ENCODE measurements at places on chromosomes 6 and 20.

- DNase-seq: no peak
Observed at GRCh38 chr6:30654798-30655742, 8.1 kb downstream of the C6orf136 start.

DNA sequence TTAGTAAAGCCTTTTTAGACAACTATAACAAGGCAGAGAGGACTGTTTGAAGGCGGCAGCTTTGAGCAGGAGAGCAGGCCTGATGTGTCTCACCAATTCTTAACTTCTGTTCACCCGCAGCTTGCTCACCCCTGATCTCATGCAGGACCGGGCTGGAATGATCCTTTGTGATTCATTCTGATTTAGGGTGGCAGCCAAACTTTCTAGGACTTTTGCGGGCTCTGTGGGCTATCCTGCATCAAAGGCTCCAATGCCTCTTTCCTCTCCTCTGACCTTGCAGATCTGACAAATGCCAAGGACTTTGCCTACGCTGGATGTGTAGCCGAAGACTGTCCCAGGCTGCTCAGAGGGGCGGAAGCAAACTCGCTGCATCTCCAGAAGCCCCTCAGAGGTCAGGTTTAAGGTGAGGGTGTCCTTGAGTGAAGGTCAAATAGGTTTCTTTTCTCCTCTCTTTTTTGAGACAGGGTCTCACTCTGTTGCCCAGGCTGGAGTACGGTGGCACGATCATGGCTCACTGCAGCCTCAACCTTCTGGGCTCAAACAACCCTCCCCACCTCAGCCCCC lies 72.3 kb downstream of the VEGFA start:
- DNase-seq: no peak

- no peak for DNase-seq
Observed at GRCh38 chr6:41560431-41561192, 14.4 kb downstream of the FOXP4 start.

- no peak for DNase-seq
Observed at GRCh38 chr6:37303891-37304503, 46.1 kb upstream of the TMEM217 start.

GRCh38 chr20:2010533-2010932 lies 16.7 kb upstream of the PDYN start:
- no peak for DNase-seq

- peak; percentile 80 for DNase-seq
Observed at GRCh38 chr6:33008944-33009861, at the start of gene HLA-DOA. Gene HLA-DOA, minus strand, starts transcription at chr6:33009591.

DNA sequence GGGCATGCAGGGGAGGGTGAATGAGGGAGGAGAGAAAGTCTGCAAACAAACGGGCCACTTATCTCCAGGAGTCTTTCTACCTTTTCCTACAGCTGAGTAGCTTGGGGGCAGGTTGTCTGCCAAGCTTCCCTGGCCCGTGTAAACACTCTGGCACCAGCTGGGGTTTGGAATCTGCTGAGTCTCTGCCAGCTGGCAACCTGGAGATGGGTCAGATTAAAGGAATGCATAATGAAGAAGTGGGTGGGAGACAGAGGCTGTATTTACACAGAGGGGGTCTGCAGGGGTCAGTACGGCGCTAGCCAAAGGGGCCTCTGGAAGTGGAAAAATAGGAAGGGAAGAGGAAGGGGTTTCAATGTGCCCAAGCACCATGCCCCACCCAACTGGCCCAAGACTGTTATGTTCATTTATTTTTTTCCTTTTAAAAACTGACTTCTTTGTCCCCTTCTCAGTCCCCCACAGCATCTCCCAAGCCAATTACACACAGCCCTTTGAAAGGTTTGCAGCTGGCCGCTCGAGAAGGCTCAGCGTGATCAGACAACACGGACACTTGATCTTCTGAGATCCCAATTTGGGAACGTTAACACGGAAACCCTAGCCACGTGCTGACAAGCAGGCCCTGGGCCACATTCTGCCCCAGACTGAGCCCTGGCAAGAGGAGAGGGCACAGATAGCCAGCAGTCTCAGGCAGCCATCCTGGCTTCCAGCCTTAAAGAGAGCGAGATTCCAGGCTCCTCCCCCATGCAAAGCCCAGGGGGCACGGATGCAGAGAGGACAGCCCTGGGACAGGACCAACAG lies 25.2 kb downstream of the TRAM2 start:
- no peak for DNase-seq

- no peak for DNase-seq
Observed at GRCh38 chr6:39157511-39157910, 42.5 kb upstream of the SAYSD1 start.

DNA sequence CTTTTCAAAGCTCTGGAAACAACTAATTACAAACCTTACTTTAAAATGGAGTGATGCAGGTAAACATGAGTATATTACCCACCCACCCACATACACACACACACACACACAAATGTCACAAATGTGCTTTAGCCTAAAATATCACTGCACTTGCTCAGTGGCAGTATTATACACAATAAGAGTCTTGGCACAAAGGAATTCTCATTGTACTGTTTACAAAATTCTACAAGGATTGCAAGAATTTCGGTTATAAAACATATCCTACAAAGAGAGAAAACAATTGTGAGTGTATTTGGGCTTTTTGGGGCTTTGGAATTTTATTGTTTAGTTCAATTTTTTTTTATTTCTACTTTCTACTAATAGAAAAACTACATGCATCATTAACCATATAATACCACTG lies 113.2 kb upstream of the BEND6 start:
- no peak for DNase-seq

DNA sequence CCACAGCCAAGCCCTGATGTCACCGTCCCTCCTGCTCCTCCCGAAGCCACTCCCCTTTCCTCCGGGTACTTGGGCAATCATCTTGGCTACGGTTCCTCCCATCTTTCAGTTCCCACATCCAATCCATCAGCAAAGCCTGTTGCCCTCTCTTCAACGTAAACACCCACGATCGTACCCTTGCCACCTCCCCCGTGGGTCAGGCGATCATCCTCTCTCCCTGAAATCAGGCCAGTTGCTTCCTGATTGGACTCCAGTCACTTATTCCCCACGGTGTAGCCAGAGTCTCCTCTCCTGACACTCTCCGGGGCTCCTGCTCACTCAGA lies 44.5 kb downstream of the SULF2 start:
- no peak for DNase-seq

GRCh38 chr6:53461041-53461656 lies 83.8 kb downstream of the GCLC start:
- DNase-seq: no peak

- no peak for DNase-seq
Observed at GRCh38 chr6:35787266-35788218, 6.7 kb downstream of the CLPSL1 start.

- no peak for DNase-seq
Observed at GRCh38 chr6:46901882-46902314, 19.8 kb downstream of the ADGRF5 start.

DNA sequence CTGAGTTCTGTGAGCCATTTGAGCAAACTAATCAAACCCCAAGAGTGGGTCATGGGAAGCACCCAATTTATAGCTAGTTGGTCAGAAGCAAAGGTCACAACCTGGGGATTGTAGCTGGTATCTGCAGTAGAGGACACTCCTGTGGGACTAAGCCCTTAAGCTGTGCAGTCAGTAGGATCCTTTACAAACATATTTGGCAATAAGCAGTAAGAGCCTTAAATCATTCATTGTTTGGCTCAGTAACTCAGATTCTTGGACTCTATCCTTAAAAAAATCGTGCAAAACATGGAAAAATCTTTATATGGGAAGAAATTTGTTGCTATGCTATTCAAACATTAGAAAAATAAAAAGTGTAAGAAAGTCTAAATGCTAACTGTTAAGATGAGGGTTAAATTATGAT lies 29.9 kb downstream of the FRK start:
- DNase-seq: no peak

DNA sequence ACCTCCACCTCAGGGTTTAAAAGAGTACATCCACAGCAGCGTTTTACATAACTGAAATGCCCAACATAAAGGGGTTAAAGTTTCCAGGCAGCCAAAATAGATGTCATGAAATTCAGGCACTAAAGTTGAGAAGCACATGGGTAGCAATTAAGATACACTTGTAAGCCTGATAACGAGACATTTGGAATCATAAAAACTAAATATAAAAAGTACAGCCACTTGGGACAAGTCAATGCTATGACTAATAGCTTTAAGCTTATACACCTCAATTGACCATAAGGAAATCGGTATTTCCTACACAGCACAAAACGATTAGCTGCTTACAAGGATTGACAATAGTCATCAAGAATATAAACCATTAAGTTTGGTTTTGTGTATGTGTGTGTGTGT lies 11.8 kb downstream of the LOC128125822 start:
- DNase-seq: no peak

- DNase-seq: no peak
Observed at GRCh38 chr20:23122321-23122720, 36.2 kb upstream of the CD93 start.

DNA sequence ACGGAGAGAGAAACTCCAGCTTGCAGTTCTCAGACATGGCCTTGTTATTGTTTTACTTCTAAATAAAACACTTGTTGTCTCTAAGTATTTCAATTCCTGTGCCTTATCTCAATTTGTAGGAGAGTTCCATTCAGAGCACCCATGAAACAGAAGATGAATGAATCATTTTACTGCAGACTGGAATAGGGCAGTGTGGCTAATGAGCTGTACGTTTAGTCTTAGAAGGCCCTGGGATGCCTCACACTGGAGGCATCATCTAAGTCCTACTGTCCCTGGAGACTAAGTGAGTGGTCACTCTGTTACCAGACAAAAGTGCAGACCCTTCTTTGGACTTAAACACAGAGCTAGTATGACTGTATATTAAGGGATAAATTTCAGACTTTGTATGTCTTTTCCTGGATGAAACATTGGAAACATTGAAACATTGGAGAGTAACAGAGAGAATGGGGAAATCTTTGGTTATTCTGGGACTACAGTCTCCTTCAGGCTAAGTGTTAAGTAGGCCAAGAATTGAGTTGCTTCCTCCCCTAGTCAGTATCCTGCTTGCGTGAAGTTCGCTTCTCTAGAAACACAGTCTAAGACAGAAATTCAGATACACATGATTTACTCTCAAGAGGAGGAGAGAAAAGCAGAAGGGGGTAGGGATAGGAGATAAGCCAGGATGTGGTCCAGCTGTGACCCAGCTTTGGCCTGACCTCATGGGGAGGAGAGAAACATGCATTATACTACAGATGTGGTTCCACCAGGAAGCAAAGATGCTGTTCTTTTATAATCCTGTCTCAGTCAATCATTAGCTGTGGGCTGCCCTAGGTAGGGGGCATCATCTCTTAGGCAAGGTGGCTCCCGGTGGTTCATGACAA lies 167.4 kb upstream of the BMP2 start:
- no peak for DNase-seq

GRCh38 chr6:116408491-116408890 lies 37.7 kb downstream of the DSE start:
- no peak for DNase-seq

DNA sequence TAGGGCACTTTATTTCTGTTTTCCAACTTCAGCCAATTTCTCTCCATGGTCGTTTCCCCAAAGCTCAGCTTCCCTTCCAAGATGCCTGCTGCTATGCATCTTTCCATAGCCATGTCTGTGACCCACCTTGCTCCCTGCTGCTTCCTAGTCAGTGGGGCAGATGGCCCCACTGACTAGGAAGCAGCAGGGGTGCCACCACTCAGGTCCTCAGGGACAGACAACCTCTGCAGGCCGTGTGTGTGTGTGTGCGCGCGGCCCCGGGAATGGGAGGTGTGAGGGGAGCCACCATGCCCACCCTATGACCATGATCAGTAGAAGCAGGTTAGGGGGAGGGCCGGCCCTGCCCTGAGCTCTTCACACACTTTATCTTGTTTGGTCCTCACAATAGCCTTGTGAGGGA lies 2.7 kb upstream of the IP6K3 start:
- no peak for DNase-seq

DNA sequence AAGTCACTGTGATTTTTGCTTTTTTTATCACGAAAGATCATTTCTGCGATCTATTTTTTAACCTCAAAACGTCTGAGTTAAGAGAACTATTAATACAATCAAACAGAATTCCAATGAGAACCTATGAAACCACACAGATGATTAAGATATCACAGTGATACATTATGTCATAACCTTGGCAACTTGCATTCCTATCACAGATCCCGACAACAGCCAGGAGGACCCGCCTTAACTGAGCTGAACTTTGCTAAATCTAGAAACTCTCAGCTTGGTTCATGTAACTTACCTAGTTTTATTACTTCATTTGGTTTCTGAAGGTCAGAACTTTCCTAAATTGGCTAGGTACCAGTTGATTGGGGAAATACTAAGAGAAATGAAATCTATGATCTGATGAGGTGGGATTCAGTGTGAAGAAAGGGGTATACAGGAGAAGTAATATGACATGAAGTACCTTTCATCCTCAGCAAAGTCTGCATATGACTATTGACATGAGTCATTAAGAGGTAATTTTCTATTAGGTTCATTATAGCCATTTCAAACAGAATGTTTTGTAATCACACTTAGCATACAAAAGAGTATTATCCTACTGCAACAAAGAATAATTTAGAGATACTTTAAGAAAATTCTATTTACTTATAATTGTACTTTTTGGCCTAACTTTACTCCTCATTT lies 11.2 kb downstream of the LYRM4 start:
- no peak for DNase-seq

DNA sequence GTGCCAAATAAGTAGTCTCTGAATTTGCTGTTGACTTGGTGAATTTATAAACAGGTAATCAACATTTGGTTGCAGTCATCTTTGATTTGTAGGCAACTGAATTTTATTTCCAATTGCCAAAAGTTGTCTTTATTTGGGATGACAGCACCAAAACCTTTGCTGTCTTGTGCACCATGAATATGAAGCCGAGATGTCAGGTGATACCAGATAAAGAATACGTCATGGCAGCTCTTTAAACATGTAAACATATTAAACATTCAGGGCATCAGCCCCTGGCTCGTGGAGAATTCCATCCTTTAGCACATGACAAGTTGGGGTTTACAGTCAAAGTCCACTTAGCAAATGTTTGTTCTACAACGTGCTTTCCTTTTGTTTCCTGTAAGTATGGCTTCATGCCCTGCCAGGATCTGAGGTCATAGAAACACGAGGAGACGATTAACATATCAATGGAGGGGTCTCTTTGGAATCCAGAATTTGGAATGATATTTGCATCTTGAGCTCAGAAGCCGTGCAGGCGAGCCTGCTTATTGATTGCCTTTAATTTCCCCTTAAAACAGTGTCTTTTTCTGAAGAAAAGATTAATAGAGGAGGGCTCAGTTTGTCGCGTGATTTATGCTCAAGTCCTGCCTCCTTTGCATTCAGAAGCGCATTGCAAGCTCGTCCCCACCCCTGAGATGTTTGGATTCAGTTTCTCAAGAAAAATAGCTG lies 170.2 kb upstream of the ZNF217 start:
- no peak for DNase-seq

GRCh38 chr20:16574656-16575355 lies 1.6 kb upstream of the KIF16B start:
- DNase-seq: peak; percentile 82

- no peak for DNase-seq
Observed at GRCh38 chr20:41432746-41433145, 66.1 kb upstream of the EMILIN3 start.

DNA sequence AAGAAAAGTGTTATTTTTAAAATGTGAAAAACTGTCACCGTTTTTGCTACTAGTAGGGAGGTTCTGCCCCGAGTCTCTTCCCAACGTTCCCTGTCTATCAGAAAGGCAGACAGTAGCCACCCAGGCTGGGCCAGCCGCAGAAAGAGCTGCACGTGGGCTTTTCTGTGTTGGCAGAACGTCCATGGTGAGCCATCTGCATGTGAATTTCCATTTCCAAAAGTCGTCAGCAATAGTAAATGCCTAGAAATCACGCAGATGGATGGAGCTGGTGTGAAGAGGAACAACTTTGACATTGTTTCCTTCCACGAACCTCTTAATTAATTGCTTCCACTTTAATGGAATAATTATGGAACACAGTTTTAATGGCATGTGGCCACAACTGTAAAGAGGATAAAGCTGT lies 97.5 kb downstream of the FAM120B start:
- peak; percentile 58 for DNase-seq

Data from C1 segment of cervical spinal cord (tissue), 14 donors.